ENCODE measurements at places on chromosomes 16 and 17.

DNA sequence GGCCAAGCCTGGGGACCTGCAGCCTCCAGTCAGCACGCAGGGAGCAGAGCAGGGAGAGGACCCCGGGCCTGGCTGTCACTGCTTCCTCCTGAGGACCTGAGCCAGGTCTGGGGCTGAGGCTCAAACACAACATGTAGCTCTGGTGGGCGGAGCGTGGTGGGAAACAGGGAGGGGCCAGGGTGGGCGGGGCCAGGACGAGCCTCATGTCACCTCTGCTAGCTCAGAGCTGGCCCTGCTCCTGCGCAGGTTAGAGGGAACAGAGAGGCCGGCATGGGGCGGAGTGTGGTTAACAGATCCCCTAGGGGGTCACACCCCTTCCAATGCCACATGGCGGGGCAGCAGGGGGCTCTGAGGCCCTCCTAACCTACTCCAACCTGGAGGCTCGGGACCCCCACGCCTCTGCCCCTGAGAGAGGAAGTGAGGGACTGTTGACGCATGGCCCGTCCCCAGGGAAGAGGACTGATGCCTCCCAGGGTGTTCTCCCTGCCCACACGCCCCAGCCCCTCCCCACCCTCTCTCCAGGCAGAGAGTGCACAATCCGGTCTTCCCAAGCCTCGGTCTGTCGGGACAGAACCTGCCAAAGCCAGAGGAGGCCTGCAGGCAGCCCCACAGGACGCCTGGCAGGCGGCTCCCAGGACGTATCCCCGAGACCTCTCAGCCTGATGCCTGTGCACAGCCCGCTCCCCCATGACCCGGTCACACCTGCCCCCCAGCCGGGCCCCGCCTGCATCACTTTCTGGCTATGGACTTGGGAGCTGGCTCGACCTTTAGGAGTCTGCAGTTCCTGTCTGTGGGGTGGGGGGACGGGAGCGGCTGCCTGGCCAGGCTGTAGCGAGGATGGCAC lies 15.2 kb downstream of the PIEZO1 start:
- DNase-seq = peak; percentile 72

GRCh38 chr16:58264961-58265479 lies 29.8 kb downstream of the PRSS54 start:
- peak; percentile 97 for DNase-seq

DNA sequence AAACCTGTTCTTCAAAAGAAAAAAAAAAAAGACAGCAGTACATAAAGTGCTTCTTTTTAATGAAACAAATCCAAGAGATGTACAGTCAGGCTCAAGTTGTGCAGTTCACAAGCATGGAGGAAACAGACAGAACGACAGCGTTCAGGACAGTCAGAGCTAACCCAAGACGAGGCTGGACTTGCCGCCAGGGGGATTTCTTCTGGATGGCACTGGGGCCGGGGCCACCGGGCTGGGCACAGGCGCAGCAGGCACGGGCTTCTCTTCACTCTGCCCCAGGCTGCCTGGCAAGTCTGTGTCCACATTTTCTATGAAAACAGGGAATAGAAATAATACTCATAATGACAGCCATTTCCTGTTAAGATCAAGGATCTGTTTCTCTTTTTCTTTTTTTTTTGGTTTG lies 4.4 kb upstream of the NT5C start:
- peak; percentile 66 for DNase-seq

GRCh38 chr17:795721-796120 lies 13.6 kb downstream of the MRM3 start:
- DNase-seq = no peak

GRCh38 chr17:50972577-50972976 lies 106.4 kb upstream of the TOB1 start:
- DNase-seq = no peak

DNA sequence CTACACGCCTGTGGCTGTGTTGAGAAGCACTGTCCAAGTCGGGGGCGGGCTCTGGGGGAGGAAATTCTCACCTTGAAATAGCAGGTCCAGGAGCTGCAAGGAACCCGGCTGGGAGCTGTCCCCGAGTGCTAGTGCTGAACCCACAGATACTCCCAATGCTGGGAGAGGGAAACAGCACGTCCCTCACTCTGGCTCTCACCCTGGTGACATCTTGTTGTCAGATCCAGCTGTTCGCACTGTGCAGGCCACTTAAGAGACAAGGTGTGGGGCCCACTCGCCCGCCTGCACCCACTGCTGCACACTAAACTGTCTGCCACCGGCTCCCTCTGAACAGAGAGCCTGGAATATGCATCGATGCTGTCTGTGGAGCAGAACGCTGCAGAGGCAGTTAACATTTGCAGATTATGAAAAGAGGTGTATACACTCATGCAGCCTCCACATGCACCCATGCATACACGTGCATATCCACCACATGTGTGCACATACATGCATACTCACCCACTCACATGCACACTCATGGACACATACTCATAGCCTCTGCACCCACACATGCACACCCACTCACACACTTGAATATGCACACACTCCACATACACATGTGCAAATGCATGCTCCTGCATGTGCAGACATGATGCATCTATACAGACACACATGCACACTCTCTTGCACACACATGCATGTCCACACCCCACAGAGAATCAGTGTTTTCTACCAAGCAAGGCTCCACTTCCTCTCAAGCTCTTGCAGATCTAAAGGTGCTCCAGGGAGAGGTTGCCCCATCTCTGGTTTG lies 42.0 kb downstream of the MGAT5B start:
- peak; percentile 66 for DNase-seq

DNA sequence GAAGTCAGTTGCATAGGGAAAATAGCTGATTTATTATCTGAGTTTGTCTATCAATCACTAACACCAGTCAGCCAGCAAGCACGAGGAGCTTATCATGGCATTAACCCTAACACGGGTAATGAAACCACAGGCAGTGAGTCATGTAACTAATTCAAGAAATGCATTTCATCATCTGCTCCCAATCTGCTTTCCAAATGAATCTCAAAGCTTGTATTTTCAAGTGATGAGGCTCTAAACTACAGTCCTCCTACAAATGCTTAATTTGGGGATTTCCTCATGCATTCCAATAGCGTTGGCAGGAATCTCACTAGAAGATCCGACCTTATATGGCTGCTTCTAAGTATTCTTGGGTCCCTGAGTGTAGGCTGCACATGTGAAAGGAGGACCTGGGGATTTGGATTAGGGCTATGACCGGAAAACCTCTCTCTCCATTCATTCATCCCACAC lies 118.4 kb upstream of the HSBP1 start:
- DNase-seq = peak; percentile 95

DNA sequence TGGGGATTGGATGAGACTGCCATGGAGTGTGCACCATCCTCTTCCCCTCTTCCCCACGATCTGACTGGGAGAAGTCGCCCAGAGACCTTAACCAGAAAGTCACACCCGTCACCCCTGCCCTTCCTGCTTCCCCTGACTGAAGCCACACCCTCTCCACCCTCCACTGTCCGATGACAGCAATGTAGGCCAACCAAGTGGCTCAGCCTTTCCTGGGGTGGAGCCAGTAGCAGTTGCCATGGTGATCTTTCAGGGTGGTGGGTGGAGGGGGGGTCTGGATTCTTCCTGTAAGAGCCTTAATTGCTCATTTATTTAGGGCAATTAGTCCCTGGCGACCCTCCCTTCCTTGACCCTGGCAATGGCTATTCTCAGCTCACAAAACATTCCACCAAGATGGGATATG lies 37.5 kb upstream of the PHB1 start:
- DNase-seq = no peak

DNA sequence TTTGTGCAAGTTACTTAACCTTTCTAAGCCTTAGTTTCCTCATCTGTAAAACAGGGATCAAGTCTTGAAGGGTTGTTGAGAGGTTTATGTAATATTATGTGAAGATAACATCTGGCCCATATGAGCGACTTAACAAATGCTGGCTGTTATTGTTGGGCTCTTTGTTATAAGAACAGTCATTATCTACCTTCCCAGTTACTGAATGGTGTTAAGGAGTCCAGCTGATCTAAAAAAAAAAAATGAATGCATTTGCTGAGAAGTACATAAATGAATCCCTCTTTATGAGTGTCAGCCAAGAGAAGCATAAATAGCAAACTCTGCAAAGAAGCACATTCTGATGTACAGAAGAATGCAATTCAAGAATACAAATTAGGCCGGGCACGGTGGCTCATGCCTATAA lies 24.3 kb upstream of the MED13 start:
- no peak for DNase-seq

DNA sequence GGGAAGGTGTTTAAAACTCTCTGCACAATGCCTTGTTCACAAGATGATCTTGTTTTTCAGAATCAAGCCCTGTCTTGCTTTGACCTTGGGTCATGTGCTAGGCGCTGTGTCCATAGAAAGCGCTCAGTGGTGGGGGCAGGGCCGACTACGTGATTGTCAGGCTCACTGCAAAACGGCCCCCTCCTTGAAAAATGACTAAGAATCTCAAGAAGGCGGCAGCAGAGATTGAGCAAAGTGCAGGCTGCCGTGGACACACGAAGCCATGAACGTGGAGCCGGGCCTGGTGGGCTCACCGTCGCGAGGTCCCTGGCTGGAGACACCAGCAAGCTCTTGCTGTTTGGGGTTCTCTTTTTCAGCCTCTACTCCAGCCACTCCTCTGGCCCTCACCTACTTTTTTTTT lies 10.2 kb downstream of the ATP2C2 start:
- peak; percentile 72 for DNase-seq

GRCh38 chr17:67116045-67116575 lies 71.8 kb downstream of the CACNG1 start:
- DNase-seq = no peak

- DNase-seq = no peak
Measured at GRCh38 chr16:49463529-49463928, 89.9 kb downstream of the C16orf78 start.

GRCh38 chr16:77057161-77057774 lies 133.7 kb upstream of the MON1B start:
- DNase-seq = peak; percentile 2

GRCh38 chr16:16871196-16871595 lies 492.3 kb downstream of the NPIPA7 start:
- no peak for DNase-seq

GRCh38 chr16:72300892-72301291 lies 128.9 kb upstream of the PMFBP1 start:
- no peak for DNase-seq

- DNase-seq = no peak
Measured at GRCh38 chr17:75637551-75637950, 4.3 kb downstream of the SMIM5 start.

- DNase-seq = no peak
Measured at GRCh38 chr16:1542166-1542500, 8.7 kb downstream of the TMEM204 start.

- DNase-seq = no peak
Measured at GRCh38 chr16:3122926-3123570, 10.7 kb downstream of the ZNF205 start.

All from epithelial cell of esophagus (primary cell).